ENCODE measurements at places on chromosomes 7 and 10. TPM values are rescaled to one million over a fixed set of nuclear protein-coding genes. Genes with fewer than 3 reads are reported as not detected.

The STAMBPL1 gene
- 4.5 TPM for total RNA-seq

The GIMAP1 gene
- total RNA-seq = not detected

The ADGRA1 gene
- not detected for total RNA-seq

The ADRA2A gene
- total RNA-seq = not detected

The CTAGE4 gene
- total RNA-seq = 1.3 TPM

The SYNPO2L gene
- total RNA-seq = not detected

The NPC1L1 gene
- not detected for total RNA-seq

The CH25H gene
- not detected for total RNA-seq

GRCh38 chr10:114770009-114770408 lies 51.6 kb upstream of the FHIP2A start:
- H3K27ac ChIP-seq = no peak overlapping the region
- peak overlapping the region; percentile 27 for H3K4me3 ChIP-seq
- no peaks in the 10 kb centered on the region for H3K27me3 ChIP-seq
- DNase-seq = no peak
- peaks cover 18% of the 10 kb centered on the region for H3K4me1 ChIP-seq

DNA sequence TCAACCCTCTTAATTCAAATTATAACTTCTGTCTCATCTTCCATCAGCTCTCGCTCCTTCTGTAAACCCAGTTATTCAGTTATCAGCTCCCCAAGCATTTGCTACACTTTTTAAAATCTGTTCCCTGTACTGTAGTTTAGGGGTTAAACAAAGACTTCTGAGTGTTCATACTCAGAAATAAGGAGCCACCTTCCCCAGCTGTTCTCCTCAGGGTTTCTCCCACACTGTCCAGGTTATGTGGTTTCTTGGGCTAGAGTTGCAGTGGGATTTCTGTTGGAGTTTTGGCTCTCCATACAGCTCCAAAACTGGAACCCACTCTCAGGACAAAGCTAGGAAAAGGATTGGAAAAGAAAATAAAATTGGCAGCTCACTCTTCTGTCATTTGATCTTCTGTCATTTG lies 20.8 kb downstream of the NHLRC2 start:
- peaks cover 46% of the 10 kb centered on the region for H3K36me3 ChIP-seq
- H3K4me1 ChIP-seq = peaks cover 32% of the 10 kb centered on the region
- no peak for DNase-seq
- no peaks in the 10 kb centered on the region for H3K27me3 ChIP-seq
- H3K27ac ChIP-seq = peak overlapping the region; percentile 54
- H3K4me3 ChIP-seq = no peak overlapping the region

GRCh38 chr7:112371701-112372100 lies 78.6 kb upstream of the IFRD1 start:
- H3K4me1 ChIP-seq = peaks cover 9% of the 10 kb centered on the region
- no peaks in the 10 kb centered on the region for H3K27me3 ChIP-seq
- peak overlapping the region; percentile 15 for H3K27ac ChIP-seq

All from osteocyte (in vitro differentiated cells).